ENCODE measurements at places on chromosomes 6 and 20.
A peak's percentile ranks its signal among the peaks of the same experiment; 100 is the strongest.

GRCh38 chr6:135540207-135540840 lies 42.8 kb upstream of the AHI1 start:
- DNase-seq: no peak
- no peaks in the 10 kb centered on the region for H3K27me3 ChIP-seq
- no peaks in the 10 kb centered on the region for H3K4me1 ChIP-seq
- no peak overlapping the region for H3K27ac ChIP-seq
- H3K36me3 ChIP-seq: no peaks in the 10 kb centered on the region

DNA sequence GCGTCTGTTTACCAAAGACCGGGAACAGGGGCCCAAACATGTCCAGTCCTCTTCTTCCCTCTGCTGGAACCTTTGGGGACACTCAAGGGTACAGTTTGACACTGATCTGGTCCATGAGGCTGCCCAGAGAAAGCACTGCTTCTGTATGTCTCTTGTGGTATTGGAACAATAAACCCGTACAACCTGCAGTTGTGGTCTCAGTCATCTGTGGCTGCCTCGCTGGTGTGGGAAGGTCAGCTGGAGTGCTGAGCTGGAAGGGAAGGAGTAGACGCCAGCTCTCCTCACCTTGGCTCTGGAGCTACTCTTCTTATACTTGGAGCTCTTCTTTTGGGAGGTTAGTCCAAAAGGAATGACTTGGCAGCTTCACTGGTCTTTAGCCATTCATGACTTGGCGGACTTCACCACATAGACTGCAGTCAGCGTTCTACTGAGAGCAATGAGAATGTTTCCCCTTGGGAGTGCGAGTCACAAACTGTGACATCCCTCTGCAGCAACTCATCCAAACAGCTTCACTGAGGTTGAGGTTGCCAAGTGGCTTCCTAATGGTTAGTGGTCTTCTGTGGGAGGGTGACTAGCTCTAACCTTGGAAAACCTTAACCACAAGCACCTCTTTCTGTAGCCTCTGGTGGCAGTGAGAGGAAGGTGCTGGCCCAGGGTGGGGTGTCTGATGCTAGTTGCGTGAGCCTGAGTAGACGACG lies 81.2 kb downstream of the ASXL1 start:
- DNase-seq: no peak
- no peaks in the 10 kb centered on the region for H3K4me1 ChIP-seq
- no peaks in the 10 kb centered on the region for H3K27me3 ChIP-seq
- H3K36me3 ChIP-seq: peaks cover 49% of the 10 kb centered on the region
- no peak overlapping the region for H3K27ac ChIP-seq

DNA sequence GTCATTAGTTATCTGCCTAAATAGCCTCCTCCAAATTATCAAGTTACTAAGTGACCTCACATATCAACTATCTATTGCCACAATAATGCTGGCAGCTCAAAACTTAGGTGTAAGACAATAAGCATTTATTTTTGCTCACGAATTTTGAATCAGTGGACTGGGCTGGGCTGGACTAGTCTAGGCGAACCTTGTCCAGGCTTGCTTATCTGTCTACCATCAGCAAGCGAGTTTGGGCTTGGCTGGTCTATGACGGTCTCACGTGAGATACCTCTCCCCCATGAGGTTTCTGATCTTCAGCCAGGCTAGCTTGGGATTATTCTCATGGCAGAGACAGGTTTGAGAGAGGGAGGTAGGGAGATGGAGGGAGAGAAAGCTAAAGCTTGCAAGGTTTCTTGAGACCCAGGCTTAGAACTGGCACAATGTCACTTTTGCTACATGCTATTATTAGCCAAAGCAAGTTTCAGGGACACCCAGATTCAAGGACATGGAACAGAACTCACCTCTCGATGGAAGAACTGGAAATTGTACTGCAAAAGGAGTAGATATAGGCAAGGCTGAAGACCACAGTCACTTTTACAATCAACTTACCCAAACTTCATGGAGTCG lies 80.9 kb downstream of the WASF1 start:
- no peak for DNase-seq
- H3K27me3 ChIP-seq: no peaks in the 10 kb centered on the region
- peaks cover 17% of the 10 kb centered on the region for H3K4me1 ChIP-seq
- no peak overlapping the region for H3K27ac ChIP-seq
- no peak overlapping the region for H3K4me3 ChIP-seq

GRCh38 chr6:105992315-105992961 lies 93.7 kb upstream of the PRDM1 start:
- H3K4me1 ChIP-seq: peaks cover 7% of the 10 kb centered on the region
- peak overlapping the region; percentile 81 for H3K4me3 ChIP-seq
- peak overlapping the region; percentile 92 for H3K27ac ChIP-seq
- H3K36me3 ChIP-seq: no peaks in the 10 kb centered on the region

DNA sequence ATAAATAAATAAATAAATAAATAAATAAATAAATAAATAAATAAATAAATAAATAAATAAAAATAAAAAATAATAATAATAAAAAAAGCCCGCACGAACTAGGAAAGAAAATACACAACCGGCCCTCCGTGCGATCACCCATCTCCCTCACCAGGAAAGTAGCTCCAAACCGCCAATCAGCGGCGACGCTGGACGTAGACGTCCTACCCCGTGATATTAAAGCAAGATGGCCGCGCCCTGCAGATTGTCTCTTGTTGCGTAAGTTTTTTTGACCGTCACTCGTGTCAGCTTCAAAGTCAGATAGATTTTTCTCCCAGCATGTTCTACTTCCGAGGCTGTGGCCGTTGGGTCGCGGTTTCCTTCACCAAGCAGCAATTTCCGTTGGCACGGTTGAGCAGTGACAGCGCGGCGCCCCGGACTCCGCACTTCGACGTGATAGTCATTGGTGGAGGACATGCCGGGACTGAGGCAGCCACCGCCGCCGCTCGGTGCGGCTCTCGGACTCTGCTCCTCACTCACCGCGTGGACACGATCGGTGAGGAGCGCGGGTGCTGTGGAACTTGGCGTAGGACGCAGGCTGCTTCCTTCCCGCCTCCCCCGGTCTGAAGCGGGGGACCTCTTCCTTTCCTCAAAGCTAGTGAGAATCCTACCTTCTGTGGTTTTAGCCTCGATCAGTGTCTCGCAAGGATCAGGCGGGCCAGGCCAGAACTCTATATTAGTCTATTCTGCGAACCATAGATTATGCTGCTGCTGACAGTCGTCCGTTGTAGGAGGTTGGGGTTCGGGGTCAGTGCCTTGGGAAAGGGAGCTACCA lies at the start of gene MTO1:
TSS of gene MTO1 (plus strand) at position 201 of the 814 bp plus-strand sequence. CDS start at position 319, 118 bp downstream.
- no peaks in the 10 kb centered on the region for H3K27me3 ChIP-seq
- peak within 1 kb of the TSS; percentile 87 for H3K27ac ChIP-seq
- H3K4me1 ChIP-seq: peaks cover 22% of the 10 kb centered on the region
- DNase-seq: peak; percentile 93
- no peaks in the 10 kb centered on the region for H3K36me3 ChIP-seq

DNA sequence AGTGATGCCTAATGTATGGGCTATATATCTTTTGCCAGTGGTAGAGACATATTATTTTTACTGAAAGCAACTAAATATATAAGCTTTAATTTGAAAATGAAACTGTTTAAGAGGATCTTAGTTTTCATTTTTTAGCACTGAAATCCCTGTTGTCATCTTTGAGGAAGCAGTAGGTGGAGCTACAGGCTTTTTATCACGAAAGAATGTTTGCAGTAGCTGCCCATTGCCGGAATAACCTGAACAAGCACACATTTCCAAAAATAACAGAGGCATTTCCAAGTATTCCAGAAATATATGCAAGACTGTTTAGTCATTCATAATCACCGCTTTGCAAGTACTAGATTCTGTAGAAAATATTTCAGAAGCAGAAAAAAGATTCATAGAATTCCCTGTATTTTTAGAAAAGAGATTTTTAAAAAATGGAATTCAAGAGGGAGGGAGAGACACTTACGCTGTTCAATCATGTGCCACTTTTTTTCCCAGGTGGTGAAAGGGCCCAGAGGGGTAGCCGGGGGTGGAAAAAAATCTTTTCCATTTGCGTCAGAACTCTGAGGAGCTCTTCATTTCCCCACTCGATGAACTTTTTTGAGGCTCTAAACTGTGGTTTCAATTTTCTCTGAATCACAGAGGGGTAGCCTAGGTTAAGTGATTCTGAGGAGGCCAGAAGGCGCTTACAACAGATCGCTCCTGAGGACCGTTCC lies 142.5 kb upstream of the FERMT1 start:
- H3K27me3 ChIP-seq: no peaks in the 10 kb centered on the region
- DNase-seq: no peak
- H3K4me3 ChIP-seq: no peak overlapping the region
- H3K27ac ChIP-seq: no peak overlapping the region

GRCh38 chr6:47111685-47112084 lies 69.6 kb upstream of the ADGRF1 start:
- no peaks in the 10 kb centered on the region for H3K36me3 ChIP-seq
- no peaks in the 10 kb centered on the region for H3K27me3 ChIP-seq
- no peak overlapping the region for H3K4me3 ChIP-seq
- H3K4me1 ChIP-seq: no peaks in the 10 kb centered on the region
- no peak overlapping the region for H3K27ac ChIP-seq

DNA sequence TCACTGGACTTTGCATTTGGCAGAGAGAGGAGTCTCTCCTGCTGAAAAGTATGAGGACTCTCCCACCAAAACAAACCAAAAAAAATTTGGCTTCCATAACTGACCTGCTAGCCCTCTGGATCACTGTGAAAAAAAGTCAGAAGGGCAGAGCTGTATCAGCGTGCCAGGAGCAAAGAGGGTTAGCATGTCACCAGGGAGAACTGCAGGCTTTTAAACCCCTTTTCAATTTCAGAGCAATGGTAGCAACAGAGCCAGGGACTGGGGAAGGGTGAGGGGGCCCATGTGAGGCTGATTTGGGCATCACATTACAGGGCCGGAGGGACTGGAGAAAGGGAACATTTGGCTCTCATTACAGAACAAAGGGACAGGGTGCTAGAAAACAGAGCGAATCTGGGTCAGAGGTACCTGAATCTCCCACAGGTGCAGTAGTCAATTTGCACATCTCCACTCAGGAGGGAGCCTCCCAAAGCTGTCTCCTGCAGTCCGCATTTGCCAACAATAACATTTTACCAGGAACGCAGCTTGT lies 185.7 kb upstream of the EYA4 start:
- H3K36me3 ChIP-seq: no peaks in the 10 kb centered on the region
- no peaks in the 10 kb centered on the region for H3K27me3 ChIP-seq
- H3K4me3 ChIP-seq: no peak overlapping the region
- no peak overlapping the region for H3K27ac ChIP-seq

DNA sequence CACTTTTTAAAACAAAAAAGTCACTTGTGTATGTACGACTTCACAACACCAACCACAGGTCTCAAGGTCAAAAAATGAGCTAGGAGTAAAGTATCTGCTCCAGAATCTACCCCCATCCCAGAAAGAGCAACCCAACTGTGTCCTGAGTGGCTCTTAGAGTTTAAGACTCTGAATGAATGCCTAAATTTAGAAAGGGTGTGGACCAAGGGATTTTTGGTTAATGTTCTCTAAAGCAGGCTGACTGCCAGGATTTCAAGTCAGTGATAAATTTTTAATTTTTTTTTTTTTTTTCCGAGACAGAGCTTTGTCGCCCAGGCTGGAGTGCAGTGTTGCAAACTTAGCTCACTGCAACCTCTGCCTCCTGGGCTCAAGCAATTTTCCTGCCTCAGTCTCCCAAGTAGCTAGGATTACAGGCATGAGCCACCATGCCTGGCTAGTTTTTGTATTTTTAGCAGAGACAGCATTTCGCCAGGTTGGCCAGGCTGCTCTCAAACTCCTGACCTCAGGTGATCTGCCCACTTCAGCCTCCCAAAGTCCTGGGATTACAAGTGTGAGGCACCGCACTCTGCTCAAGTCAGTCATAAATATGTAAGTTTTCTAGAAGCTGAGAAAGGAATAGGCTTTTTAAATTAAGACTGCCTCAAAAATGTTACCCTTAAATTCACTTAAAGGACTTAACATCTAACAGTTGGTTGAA lies 20.2 kb downstream of the STAU1 start:
- peak overlapping the region; percentile 4 for H3K27ac ChIP-seq
- no peak overlapping the region for H3K4me3 ChIP-seq
- H3K4me1 ChIP-seq: peaks cover 41% of the 10 kb centered on the region
- H3K36me3 ChIP-seq: no peaks in the 10 kb centered on the region

DNA sequence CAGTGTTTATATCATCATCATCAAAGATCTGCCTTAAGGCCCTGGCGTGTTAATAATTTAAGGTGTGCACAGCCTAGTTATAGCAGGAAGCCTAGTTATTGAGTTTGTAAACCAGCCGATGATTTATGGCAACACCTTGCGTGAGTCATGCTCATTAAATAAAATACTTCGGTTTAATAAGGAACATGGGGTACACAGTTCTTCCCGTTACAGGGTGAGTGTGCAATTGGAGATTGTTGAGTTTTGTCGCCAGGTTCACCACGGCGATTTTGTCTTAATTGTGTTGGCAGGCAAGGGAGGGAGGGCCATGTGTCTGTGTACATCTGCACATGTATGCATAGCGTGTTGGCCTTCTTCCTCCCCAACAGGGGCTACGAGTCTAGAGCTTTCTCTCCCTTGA lies 104.0 kb downstream of the TFAP2A start:
- no peak overlapping the region for H3K4me3 ChIP-seq
- H3K36me3 ChIP-seq: no peaks in the 10 kb centered on the region
- no peak overlapping the region for H3K27ac ChIP-seq
- no peaks in the 10 kb centered on the region for H3K27me3 ChIP-seq
- no peak for DNase-seq
- H3K4me1 ChIP-seq: peaks cover 3% of the 10 kb centered on the region

DNA sequence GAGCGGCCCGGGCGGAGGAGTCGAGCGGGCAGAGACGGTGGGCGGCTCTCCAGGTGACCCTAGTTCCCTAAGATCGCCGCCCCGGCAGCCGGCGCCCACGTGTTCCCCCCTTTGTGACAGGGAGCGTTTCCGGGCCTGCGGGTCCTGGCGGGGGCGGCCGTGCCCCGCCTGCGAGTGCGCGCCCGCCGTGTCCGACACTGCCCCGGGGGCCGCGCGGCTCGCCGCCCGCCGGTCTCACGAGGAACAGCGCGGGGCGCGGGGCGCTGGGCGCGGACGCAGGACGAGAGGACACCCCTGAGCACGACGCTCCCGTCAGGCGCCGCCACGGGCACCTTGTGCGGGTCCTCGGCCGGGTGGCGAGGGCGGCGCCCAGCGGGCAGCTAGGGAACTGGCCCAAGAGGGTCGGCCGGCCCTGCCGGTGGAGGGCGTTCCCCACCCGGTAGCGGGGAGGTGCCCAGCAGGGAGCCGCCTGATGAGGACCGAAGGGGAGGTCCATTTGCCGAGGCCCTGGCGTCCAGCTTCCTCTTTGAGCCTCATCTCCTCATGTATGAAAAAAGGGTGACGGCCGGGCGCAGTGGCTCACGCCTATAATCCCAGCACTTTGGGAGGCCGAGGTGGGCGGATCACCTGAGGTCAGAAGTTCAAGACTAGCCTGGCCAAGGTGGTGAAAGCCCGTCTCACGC lies at the start of gene VARS1:
TSS of gene VARS1 (minus strand) at position 137 of the 683 bp plus-strand sequence. CDS start 535 bp downstream, outside the sequence.
- no peak for DNase-seq
- H3K36me3 ChIP-seq: peaks cover 11% of the 10 kb centered on the region
- H3K4me3 ChIP-seq: peak within 1 kb of the TSS; percentile 93
